Ecto neural progenitor cell (in vitro differentiated cells): ENCODE measurements at places on chromosomes 13 and 19.

- no peak for DNase-seq
Measured at GRCh38 chr13:33322965-33323668, 37.6 kb upstream of the STARD13 start.

DNA sequence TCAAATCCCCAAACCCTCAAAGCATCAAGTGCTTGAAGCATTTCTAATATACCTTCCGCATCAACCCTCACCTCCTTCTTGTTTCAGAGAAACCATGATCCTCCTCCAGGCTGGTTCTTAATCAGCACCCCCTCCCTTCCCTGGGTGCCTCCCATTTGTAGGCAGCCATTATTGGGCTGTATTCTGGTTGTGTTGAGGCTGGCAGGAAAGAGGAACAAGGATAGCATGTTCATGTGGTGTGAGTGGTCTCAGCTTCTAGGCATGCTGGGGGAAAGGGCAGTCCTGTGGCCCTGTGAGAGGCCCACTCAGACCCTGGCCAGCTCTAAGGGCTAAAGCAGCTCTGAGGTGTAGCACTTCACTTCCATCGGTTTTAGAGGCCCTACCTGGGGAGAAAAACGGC, 18.9 kb upstream of the TRIM13 start:
- DNase-seq, result no peak

- peak; percentile 72 for DNase-seq
Measured at GRCh38 chr13:20702915-20703779, at the start of gene IL17D. TSS of gene IL17D (plus strand) at chr13:20703699. CDS start at chr13:20704002, 303 bp downstream.

DNA sequence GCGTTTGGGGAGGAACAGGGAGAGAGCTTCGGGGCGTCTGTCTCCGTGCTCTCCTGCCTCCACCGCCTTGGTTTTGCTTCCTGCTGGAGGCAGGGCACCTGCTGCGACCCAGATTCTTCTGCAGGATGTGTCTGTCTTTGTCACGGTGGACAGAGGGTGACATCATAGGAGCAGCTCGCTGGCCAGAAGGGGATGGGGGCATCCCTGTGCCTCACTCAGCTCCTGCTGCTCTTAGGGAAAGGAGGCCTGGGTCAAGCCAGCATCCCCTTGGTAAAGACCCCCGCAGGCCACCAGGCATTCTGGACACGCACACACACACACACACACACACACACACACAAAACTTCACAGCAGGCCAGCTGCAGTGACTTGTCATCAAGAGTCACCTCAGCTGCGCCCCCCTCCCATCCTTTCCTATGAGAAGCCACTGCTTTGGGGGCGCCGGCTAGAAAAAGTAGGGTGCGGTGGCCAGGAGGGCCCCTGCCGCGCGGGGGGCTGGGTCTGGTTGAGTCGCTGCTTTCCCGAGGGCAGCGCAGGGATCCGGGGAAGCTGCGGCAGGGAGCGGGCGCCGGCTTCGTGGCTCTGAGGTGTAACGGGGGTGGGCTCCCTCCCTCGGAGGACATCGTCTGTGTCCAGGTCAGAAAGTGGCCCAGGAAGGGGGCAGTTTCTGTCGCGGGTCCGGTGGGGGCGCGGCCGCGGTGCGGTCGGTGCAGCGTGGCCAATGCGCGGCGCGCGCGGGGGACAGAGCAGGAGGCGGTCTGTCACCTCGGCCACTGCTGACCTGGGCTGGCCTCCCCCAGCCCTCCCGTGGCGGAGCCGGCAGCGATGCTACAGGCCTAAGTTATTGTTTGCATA, 15.8 kb upstream of the NPAS1 start:
- DNase-seq, result no peak

- peak; percentile 95 for DNase-seq
Measured at GRCh38 chr19:47447470-47448359, 24.0 kb downstream of the SLC8A2 start.

DNA sequence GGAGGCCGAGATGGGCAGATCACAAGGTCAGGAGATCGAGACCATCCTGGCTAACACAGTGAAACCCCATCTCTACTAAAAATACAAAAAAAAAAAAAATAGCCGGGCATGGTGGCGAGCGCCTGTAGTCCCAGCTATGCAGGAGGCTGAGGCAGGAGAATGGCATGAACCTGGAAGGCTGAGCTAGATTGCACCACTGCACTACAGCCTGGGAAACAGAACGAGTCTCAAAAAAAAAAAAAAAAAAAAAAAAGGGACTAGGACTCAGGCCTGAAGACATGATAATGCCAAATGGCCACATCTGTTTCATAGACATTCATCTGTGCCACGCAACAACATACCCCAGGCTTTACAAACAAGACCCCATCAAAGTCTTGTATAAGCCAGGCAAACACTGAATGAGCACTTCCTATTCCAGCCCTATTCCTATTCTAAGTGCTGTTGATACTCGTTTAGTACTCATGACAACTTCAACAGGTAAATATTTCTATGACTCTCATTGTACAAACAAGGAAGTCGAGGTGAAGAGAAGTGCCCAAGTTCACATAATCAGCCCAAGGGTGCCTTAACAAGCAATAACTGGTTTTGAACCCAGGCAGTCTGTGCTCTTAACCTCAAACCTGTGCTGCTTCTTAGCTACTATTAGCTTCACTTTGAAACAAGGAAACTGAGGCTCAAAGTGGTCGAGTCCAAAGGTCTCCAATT, 1.7 kb downstream of the B9D2 start:
- DNase-seq, result no peak

GRCh38 chr19:33661336-33661735, 39.6 kb downstream of the CHST8 start:
- no peak for DNase-seq

- no peak for DNase-seq
Measured at GRCh38 chr19:952049-952679, 26.3 kb downstream of the ARID3A start.
